ENCODE measurements at places on chromosomes 6 and 20. TPM values are rescaled to one million over a fixed set of nuclear protein-coding genes. Genes with fewer than 3 reads are reported as not detected.
A peak's percentile ranks its signal among the peaks of the same experiment; 100 is the strongest.

GRCh38 chr20:52168116-52168515 is 23.5 kb downstream of the ZFP64 start:
- H3K4me3 ChIP-seq = no peak overlapping the region
- no peaks in the 10 kb centered on the region for H3K27me3 ChIP-seq
- no peaks in the 10 kb centered on the region for H3K4me1 ChIP-seq
- no peak overlapping the region for H3K27ac ChIP-seq
- peaks cover 21% of the 10 kb centered on the region for H3K36me3 ChIP-seq

- DNase-seq = no peak
- H3K4me3 ChIP-seq = no peak overlapping the region
- H3K27me3 ChIP-seq = no peaks in the 10 kb centered on the region
- no peaks in the 10 kb centered on the region for H3K4me1 ChIP-seq
Observed at GRCh38 chr6:167907837-167908681, 81.3 kb downstream of the AFDN start.

DNA sequence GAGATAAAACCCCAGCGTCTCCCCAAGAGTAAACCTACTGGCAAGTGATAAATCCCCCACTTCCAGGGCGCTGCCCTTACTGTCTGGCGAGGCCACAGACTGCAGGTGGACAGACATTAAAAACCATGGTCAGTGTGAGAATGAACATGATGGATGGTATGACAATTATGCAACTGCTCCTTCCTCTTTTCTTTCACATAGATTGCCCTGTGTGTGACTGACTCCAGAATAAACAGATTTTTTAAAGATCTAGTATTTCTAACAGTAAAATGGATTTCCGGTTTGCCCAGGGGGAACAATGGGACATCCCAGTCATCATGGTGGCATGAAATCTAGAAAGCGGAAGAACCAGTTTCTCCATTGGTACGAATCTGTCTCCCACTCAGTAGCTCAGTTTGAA is 153.7 kb downstream of the FOXC1 start:
- no peaks in the 10 kb centered on the region for H3K36me3 ChIP-seq
- no peak overlapping the region for H3K4me3 ChIP-seq
- H3K27me3 ChIP-seq = no peaks in the 10 kb centered on the region
- DNase-seq = no peak
- H3K4me1 ChIP-seq = no peaks in the 10 kb centered on the region

The KHDC1L gene
- 0.14 TPM for polyA plus RNA-seq

DNA sequence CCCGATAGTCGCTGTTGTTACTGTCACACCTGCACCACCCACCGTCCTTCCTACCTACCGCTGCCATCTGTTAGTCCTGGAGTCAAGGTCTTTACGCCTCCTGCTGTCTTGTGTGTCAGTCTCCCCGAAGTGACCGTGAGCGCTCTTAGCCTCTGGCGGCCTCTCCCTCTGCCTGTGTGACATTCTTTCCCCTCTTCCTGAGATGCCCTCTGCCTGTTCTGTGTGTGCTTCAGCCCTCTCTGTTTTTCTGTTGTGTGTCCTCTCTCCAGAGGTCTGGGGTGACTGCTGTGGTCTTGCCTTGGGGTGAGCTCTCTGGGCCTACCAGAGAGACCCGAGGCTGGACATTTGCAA is 54.9 kb downstream of the TCP11 start:
- no peak overlapping the region for H3K27ac ChIP-seq
- H3K27me3 ChIP-seq = no peaks in the 10 kb centered on the region
- H3K4me1 ChIP-seq = peaks cover 7% of the 10 kb centered on the region
- no peak overlapping the region for H3K4me3 ChIP-seq
- no peak for DNase-seq

DNA sequence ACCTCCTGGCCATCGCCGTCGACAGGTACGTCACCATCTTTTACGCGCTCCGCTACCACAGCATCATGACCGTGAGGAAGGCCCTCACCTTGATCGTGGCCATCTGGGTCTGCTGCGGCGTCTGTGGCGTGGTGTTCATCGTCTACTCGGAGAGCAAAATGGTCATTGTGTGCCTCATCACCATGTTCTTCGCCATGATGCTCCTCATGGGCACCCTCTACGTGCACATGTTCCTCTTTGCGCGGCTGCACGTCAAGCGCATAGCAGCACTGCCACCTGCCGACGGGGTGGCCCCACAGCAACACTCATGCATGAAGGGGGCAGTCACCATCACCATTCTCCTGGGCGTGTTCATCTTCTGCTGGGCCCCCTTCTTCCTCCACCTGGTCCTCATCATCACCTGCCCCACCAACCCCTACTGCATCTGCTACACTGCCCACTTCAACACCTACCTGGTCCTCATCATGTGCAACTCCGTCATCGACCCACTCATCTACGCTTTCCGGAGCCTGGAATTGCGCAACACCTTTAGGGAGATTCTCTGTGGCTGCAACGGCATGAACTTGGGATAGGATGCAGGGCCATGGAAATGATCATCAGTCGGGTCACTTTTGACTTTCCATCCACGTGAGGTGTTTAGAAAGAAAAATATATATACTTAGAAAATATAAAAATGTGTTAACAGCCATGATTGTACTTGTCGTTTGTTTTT is 868 bp downstream of the MC3R start:
- H3K36me3 ChIP-seq = no peaks in the 10 kb centered on the region
- no peaks in the 10 kb centered on the region for H3K4me1 ChIP-seq
- peak; percentile 76 for DNase-seq
- no peak overlapping the region for H3K4me3 ChIP-seq
- peaks cover 8% of the 10 kb centered on the region for H3K27me3 ChIP-seq
- no peak overlapping the region for H3K27ac ChIP-seq

The GABRR2 gene
- 0.09 TPM for polyA plus RNA-seq

The BFSP1 gene
- 1.5 TPM for polyA plus RNA-seq

DNA sequence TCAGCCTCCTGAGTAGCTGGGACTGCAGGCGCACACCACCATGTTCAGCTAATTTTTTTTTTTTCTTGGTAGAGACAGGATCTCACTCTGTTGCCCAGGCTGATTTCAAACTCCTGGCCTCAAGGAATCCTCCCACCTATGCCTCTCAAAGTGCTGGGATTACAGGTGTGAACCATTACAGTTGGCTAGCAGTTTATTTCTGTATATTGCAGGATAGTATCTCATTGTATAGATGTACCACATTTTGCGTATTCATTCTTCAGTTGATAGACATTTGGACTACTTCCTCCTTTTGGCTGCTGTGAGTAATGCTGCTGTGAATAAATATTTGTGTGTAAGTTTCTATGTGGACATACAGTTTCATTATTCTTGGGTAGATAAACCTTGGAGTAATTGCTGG is 32.9 kb downstream of the ASXL1 start:
- no peaks in the 10 kb centered on the region for H3K4me1 ChIP-seq
- no peak overlapping the region for H3K4me3 ChIP-seq
- H3K27ac ChIP-seq = no peak overlapping the region
- no peaks in the 10 kb centered on the region for H3K36me3 ChIP-seq
- no peaks in the 10 kb centered on the region for H3K27me3 ChIP-seq

GRCh38 chr6:39700362-39700761 is 24.8 kb downstream of the KIF6 start:
- H3K27me3 ChIP-seq = no peaks in the 10 kb centered on the region
- no peak for DNase-seq
- no peak overlapping the region for H3K27ac ChIP-seq
- H3K4me1 ChIP-seq = no peaks in the 10 kb centered on the region

DNA sequence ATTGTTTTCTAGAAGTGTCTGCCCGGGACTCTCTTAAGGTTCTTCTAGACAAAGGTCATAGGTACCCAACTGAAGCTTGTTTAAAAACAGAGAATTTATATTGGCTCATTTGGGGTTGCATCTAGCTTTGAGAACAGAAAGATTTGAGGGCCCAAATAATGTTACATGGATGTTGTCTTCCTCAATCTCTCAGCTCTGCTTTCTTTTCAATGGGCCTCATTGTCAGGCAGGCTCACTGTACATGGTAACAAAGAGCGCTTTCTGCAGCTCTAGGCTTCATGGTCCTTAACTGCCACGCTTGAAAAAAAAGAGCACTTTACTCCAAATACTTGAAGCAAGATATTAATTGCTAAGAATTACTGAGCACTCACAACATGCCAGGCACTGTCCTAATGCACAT is 22.2 kb downstream of the NHLRC1 start:
- H3K27ac ChIP-seq = no peak overlapping the region
- no peaks in the 10 kb centered on the region for H3K4me1 ChIP-seq
- H3K36me3 ChIP-seq = no peaks in the 10 kb centered on the region
- no peaks in the 10 kb centered on the region for H3K27me3 ChIP-seq

GRCh38 chr6:34723203-34723602 is 26.6 kb upstream of the ILRUN start:
- no peak for DNase-seq
- H3K4me1 ChIP-seq = peaks cover 5% of the 10 kb centered on the region
- H3K27ac ChIP-seq = no peak overlapping the region
- H3K27me3 ChIP-seq = no peaks in the 10 kb centered on the region
- no peaks in the 10 kb centered on the region for H3K36me3 ChIP-seq

GRCh38 chr6:105880030-105880492 is 206.1 kb upstream of the PRDM1 start:
- H3K4me3 ChIP-seq = no peak overlapping the region
- H3K27ac ChIP-seq = no peak overlapping the region
- no peaks in the 10 kb centered on the region for H3K36me3 ChIP-seq
- H3K27me3 ChIP-seq = no peaks in the 10 kb centered on the region

- no peak overlapping the region for H3K27ac ChIP-seq
- H3K4me1 ChIP-seq = no peaks in the 10 kb centered on the region
- H3K36me3 ChIP-seq = no peaks in the 10 kb centered on the region
- H3K4me3 ChIP-seq = no peak overlapping the region
- DNase-seq = no peak
Observed at GRCh38 chr20:48574383-48574782, 253.4 kb downstream of the PREX1 start.

DNA sequence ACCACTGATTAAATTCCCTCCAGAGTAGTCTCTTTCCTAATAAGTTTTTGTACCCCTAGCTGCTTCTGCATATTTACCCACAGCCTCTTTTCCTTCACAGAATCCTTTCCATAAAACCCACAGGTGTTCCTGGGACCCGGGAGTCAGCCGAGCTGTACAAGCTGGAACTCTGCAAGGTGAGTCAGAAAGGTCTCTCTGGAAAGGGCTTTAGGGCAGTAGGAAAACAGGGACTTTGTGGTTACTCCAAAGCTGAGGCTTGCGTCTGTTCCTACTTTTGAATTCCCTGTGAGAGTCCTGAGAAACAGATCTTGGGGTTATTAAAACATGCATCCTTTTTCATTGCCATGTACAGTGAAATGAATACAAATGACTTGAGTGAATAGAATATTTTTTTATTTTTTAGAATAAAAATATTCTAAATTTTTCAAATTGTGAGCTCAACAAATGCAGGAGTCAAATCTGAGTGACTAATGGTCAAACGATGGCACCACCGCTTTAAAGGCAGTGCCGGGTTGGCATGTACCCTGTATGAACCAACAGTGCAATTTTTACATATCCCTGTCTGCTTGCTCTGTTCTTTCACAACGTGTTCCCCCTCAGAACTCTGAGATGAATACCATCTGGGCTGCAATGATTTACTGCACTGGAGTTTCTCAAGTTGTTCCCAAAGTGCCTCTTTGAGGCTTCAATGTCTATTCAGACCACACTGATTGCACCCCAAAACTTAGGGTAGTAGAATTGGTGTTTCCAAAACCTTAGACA is 78.4 kb downstream of the GFRAL start:
- no peak for DNase-seq
- H3K4me3 ChIP-seq = no peak overlapping the region
- H3K36me3 ChIP-seq = no peaks in the 10 kb centered on the region
- H3K27me3 ChIP-seq = no peaks in the 10 kb centered on the region
- H3K27ac ChIP-seq = no peak overlapping the region

DNA sequence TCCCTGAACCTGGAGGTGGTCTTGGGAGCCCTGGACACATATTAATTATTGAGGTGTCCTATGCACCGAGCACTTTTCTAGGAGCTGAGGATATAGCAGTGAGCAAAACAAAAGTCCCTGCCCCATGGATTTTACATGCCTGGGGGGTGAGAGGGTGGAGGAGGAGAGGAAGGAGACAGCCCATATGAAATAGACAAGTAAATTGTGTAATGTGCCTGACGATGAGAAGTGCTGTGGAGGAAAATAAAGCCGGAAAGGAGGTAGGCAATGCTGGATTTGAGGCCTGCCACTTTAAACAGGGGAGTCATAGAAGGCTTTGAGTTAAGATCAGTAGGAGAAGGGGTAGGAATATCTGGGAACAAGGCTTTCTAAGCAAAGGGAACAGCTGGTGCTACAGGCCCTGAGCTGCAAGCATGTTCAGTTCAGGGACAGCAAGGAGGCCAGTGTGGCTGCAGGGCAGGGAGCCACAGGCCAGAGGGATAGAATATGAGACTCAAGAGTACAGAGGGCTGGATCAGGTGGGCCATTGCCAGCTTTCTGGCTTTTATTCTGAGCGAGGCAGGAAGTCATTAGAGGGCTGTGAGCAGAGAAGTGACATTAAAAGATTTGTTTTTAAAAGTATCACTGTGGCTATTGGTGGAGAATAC is 19.1 kb upstream of the MYLIP start:
- no peak overlapping the region for H3K27ac ChIP-seq
- no peaks in the 10 kb centered on the region for H3K36me3 ChIP-seq
- H3K27me3 ChIP-seq = no peaks in the 10 kb centered on the region
- H3K4me1 ChIP-seq = no peaks in the 10 kb centered on the region
- no peak for DNase-seq

- H3K27me3 ChIP-seq = no peaks in the 10 kb centered on the region
- no peaks in the 10 kb centered on the region for H3K36me3 ChIP-seq
- no peak overlapping the region for H3K4me3 ChIP-seq
- DNase-seq = no peak
- no peak overlapping the region for H3K27ac ChIP-seq
Observed at GRCh38 chr6:95143408-95144180, 433.7 kb upstream of the MANEA start.

DNA sequence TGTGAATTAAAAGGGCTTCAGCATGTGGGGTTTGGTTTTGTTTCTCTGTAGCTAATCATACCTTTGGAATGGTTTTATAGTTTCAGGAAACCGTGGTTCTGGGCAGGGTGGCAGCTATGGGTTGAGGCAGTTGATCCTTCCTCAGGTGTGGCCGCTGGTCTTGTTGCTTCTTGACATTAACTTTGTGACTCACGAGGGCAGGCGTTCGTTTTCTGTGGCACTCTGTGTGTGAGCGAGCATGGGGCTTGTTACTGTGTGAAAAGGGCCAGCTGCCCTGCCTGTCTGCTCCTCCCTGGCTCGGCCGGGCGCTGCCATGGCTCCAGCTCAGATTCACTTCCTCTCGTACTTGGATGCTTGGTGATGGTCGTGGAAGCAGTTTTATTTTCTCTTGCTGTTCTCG is 16.2 kb downstream of the DNAJC5 start:
- H3K4me3 ChIP-seq = no peak overlapping the region
- no peaks in the 10 kb centered on the region for H3K36me3 ChIP-seq
- H3K27ac ChIP-seq = no peak overlapping the region
- H3K4me1 ChIP-seq = no peaks in the 10 kb centered on the region
- no peaks in the 10 kb centered on the region for H3K27me3 ChIP-seq

GRCh38 chr6:137512757-137513605 is 18.8 kb upstream of the OLIG3 start:
- H3K4me1 ChIP-seq = 0 out of 2 replicates have a peak, but pooled peaks cover 3% of the 10 kb centered on the region
- no peak overlapping the region for H3K4me3 ChIP-seq
- H3K27ac ChIP-seq = no peak overlapping the region
- DNase-seq = no peak

GRCh38 chr20:1631309-1632151 is 11.7 kb upstream of the SIRPB1 start:
- no peak overlapping the region for H3K27ac ChIP-seq
- H3K4me1 ChIP-seq = no peaks in the 10 kb centered on the region
- H3K36me3 ChIP-seq = no peaks in the 10 kb centered on the region
- no peak overlapping the region for H3K4me3 ChIP-seq

Measured in H1 (cell line).